ENCODE measurements at places on chromosomes 11 and 22. TPM values are rescaled to one million over a fixed set of nuclear protein-coding genes. Genes with fewer than 3 reads are reported as not detected.
A peak's percentile ranks its signal among the peaks of the same experiment; 100 is the strongest.

GRCh38 chr11:17244046-17244445, 32.5 kb upstream of the NUCB2 start:
- DNase-seq, result no peak

- DNase-seq, result peak; percentile 14
These were observed 29.6 kb downstream of the CAT start for GRCh38 chr11:34468209-34468841.

GRCh38 chr11:111352231-111352746, 26.8 kb downstream of the POU2AF1 start:
- no peak for DNase-seq

The CHRNA10 gene
- total RNA-seq, result under 0.01 TPM

- DNase-seq, result peak; percentile 18
These were observed 18.3 kb upstream of the SLC5A1 start for GRCh38 chr22:32024796-32025195.

GRCh38 chr11:86518211-86518610, 143.5 kb downstream of the CCDC81 start:
- DNase-seq, result no peak

DNA sequence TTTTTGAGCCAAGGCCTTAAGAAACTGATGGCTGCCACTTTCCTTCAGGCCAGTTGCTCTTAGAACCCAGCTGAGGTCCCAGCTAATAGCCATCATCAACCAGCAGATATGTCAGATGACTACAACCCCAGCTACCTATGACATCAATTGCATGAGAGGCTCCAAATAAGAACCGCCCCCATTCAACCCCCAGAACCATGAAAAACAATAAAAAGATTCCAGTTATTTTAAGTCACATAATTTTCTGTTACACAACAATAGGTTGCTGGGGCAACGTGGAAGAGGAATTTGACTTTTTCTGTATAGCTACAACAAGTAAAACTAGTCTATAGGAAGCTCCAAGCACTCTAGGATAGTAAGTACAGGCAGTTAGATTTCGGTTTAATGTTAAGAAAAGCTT, 216.3 kb upstream of the MTNR1B start:
- no peak for DNase-seq

DNA sequence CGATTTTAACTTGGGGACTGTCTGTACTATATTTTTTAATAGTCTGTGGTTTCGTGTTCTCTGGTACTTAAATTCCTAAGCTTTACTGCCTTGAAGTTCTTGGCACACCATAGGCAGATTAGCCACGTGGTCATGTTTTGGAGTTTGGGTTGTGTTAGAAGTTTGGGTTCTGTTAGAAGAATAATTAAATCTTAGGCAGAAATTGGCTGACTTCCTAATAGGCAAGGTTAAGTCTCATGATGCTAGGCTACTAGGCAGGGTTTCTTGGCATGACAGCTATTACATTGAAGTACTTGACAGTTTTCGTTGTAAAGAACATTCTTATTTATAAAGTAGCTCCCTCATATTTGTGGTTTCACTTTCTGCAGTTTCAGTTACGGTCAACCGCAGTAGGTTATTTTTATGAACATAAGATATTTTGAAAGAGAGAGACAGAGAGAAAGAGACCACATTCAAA, 30.0 kb upstream of the MMP7 start:
- peak; percentile 52 for DNase-seq

The HTR3A gene
- not detected for total RNA-seq

GRCh38 chr11:59953463-59954218, 10.2 kb upstream of the OOSP4A start:
- no peak for DNase-seq

DNA sequence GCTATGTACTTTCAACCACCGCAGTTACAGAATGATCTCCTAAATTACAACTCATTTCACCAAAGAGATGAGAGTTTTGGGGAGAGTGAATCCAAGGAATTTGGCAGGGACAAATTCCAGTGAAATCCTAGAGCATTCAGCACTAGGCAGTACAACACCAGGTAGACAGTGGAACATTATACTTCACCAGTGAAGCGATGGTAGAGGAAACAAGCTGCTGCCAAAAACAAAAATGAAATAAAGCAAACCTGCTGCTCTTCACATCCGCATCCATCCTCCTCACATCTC, 16.9 kb downstream of the SMCO4 start:
- DNase-seq, result no peak

All from IMR-90 (cell line).